Effector memory CD4-positive, alpha-beta T cell (primary cell): ENCODE measurements at places on chromosomes 12 and 14.
A peak's percentile ranks its signal among the peaks of the same experiment; 100 is the strongest.

GRCh38 chr12:112942572-112942971 is 4.3 kb downstream of the OAS3 start:
- DNase-seq: no peak

GRCh38 chr14:24329073-24329663 is 5.7 kb downstream of the ADCY4 start:
- no peak for DNase-seq

- peak; percentile 84 for DNase-seq
These were observed at the start of gene MARCHF9 for GRCh38 chr12:57754411-57755193. MARCHF9 (plus strand) TSS chr12:57755103; CDS start chr12:57755529, 426 bp downstream.

- DNase-seq: no peak
These were observed 114.6 kb upstream of the PLXNC1 start for GRCh38 chr12:94033784-94034183.

DNA sequence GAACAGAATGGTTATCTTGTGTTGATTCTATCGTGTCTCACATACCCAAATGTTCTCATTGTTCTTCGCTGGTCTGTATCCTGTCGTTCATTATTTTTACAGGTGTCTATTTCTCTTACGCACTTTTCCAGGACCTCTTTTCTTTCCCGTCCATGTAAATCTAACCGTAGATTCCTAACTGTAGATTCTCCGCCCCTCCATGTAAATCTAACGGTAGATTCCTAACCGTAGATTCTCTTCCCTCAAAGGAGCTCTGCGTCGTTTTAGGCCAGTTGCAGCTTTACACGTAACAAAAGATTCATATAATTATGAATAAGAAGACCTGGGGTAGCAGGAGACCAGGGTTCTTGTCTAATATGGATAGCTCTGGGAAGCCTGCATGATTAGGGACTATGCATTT is 9.7 kb upstream of the ZNF605 start:
- no peak for DNase-seq

DNA sequence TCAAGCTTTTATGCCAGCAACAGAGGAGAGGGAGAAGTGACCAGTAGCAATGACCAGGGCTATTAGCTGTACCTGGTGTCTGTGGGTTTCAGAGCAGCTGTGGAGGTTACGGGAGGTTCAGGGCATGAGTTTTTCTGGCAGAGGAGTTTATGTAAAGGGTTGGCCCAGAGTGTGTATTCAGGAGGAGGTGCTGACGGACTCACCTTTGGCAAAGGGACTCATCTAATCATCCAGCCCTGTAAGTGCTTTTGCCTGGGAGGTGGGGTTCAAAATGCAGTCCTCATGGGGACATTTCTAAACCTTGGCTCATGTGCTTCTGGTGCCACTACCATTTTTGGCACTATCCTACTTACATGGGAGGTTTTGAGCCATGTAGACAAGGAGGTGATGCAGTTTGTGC is 95.3 kb downstream of the DAD1 start:
- no peak for DNase-seq

- DNase-seq: peak; percentile 47
These were observed 795 bp downstream of the SMAGP start for GRCh38 chr12:51269174-51270066.

DNA sequence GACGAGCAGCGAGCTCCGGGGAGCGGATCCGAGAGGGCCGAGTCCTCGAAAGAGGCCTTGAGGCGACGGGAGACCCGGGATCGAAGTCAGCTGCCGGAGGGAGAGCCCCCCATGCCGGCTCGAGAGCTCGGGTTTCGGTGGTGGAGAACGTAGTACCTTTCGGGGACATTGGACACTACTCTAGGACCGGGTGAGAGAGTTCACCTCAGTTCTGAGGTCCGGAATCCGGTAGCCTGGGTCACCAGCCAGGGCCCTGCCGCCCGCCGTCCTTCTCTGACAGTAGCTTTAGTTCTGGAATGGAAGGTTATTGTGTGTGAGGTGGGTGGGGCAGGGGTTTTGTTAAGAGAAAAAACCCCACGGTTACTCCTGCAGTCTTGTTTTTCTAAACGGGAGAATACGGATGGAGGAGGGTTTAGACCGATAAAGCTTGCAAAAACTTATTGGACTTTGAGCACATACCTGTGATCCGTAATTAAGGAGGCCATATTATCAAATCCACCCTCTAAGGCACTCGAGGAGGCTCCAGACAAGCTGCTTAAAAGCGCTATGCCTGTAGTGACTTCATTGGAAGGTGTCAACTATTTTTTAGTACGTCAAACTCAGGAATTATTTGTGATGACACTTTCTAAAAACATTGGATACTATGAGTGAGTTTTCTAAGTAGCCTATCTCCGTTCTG is 765 bp downstream of the SCYL2 start:
- DNase-seq: no peak

- DNase-seq: no peak
These were observed 29.3 kb upstream of the PWP1 start for GRCh38 chr12:107656302-107656701.

- no peak for DNase-seq
These were observed 45.7 kb upstream of the CLMN start for GRCh38 chr14:95365401-95365800.

GRCh38 chr12:87406926-87407325 is 622.3 kb downstream of the C12orf50 start:
- no peak for DNase-seq

DNA sequence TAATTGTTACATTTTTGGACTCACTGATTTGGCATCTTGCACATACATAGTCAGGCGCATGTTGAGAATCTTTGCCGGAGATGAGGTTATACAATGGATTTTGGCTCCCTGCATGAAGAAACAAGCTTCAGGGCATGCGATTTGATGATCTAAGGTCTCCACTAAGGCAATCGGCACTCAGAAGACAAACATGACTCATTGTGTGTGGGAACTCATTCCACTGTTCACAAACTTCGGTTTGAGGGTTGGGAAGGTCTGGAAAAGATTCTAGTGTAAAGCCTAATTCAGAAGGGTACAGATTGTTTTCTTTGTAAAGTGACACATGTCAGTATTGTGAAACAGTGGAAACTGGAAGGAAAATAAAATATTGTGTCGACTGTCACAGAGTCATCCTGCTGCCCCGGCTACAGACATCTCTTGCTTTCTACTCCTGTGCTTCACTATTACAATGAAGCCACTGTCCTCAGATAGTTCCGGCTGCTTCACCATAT is 192.6 kb upstream of the HMGA2 start:
- no peak for DNase-seq

DNA sequence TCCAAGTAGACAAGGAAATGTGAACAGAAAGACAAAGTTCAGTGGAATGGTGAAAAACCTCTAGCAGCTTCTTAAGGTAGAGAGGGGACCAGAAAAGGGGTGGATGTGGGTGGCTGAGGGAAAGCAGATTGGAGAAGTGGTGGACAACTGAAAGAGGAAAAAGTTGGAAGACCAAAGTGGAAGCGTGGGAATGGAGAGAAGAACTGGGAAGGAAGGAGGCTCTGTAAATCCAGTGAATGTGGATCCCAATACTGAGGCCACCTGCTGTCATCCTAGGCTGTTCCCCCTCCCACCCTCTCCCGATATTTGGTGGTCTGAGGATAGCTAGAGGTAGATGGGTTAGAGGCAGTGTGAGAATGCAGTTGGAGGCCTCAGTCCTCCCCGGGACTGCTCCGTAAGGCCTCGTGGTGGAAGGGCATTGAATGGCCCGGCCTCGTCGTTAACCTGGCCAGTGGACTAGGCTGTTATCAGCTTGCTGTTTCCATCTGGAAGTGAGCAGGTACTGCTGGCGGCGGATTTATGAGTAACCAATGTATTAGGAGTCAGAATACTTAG is 822 bp upstream of the POU6F1 start:
- no peak for DNase-seq

- no peak for DNase-seq
These were observed 7.6 kb downstream of the EGLN3 start for GRCh38 chr14:33943096-33943883.

DNA sequence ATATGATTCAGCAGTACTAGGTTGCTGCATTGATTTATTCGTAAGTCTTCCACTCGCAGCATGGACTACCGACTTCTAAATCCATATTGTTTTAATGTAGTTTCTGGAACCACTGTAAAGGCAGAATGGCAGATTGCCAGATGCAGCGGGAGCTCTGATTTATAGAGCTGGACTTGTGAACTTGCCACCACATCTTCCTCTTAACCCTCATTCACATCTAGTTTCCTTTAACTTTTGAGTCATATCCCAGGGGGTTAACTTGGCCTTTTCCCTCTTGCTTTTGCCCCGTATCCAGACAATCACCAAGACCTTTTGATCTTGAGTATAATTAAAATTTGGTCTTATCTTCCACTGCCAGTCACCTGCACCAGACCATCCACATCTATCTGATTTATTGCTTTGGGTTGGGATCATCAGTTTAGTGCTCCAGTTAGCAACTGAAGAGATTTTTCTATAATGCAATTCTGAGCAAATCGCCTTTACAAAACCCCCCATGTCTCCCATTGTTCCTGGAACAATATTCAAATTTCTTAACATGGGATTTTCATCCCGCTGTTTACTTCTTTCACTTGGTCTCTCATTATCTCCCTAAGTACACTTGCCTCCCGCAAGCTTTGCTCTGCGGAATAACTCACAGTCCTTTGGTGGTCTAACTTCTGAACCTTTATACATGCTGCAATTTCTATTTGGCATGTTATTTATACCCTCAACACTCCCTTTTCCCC is 130.5 kb downstream of the ACSS3 start:
- DNase-seq: no peak

- no peak for DNase-seq
These were observed 190.2 kb downstream of the FSCB start for GRCh38 chr14:44316647-44317440.

DNA sequence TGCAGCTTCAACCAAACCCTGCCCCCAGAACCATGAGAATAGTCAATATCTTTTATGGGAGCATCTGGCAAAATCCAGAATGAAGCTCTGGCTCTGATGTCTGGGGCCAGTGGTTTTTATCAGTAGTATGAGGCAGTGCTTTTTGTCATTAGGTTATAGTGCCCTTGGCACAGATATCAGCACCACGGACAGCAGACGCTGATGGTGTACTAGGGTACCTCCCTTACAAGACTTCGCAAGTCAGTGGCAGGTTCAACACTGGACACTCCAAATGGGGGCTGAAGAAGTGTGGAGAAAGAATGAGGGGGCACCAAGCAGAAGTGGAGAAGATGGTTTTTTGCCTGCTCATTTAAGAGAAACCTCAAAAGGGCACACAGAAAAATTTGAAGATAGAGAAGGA is 68.2 kb upstream of the E2F7 start:
- no peak for DNase-seq

- DNase-seq: no peak
These were observed 769 bp upstream of the VTI1B start for GRCh38 chr14:67675219-67675582.

DNA sequence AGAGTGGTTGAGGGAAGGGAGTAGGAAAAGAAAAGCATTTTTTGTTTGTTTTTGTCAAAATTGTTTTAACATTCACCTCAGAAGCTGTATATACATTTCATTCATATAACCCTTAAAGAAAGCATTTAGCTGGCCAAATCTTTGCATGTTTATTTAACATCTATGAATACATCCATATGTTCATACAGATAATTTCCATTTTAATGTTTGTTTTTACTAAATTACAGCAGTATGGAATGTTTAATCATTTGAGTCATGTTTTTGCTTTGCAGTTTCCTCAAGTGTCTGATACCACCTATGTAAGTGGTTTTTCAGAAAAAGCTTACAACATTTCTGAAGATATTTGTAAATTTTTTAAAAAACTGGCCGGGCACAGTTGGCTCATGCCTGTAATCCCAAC is 84.3 kb upstream of the ATF1 start:
- no peak for DNase-seq

GRCh38 chr12:116210131-116210530 is 67.4 kb downstream of the MED13L start:
- DNase-seq: no peak

DNA sequence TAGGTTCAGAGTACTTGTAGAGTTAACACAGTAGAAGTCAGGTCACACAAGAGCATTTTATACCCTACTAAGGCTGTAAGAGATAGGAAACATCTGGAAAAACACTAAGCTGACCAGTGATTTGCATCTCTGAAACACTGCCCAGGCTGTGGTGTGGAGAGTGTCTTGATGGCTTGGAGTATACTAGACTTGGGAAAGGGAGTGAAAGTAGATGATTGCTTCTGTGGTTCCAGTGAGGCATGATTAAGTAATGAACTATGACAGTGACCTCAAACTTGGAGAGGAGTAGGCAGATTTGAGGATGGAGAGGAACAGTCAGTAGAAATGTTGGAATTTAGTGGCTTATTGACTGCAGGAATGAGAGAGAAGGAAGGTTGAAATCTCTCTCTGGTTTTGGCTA is 201.2 kb downstream of the FLRT2 start:
- DNase-seq: no peak

DNA sequence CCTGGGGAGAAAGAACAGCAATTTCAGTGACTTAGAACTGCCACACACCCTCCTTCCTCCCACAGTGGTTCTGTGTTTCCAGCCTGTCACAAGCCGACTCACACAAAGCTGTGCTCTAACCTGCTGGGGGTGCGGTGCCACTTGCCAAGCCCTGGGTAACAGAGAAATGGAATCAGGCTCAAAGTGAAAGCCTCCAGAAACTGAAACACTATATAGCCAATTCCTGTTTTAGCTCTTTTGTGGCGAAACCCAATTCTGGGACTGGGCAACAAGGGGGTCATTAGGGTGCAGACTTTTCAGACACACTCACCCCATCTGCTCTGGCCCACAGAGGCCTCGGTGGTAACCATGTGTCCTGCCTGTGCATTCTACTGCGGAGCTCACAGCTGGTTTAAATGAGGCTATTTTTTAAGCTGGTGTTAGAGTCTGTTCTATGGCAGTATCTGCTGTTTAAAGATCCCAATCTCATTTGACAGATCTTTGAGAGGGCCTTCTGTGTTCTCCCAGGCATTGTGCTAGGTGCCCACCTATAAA is 15.2 kb upstream of the ACTR6 start:
- DNase-seq: no peak

GRCh38 chr12:43577381-43577780 is 25.4 kb upstream of the ADAMTS20 start:
- no peak for DNase-seq

DNA sequence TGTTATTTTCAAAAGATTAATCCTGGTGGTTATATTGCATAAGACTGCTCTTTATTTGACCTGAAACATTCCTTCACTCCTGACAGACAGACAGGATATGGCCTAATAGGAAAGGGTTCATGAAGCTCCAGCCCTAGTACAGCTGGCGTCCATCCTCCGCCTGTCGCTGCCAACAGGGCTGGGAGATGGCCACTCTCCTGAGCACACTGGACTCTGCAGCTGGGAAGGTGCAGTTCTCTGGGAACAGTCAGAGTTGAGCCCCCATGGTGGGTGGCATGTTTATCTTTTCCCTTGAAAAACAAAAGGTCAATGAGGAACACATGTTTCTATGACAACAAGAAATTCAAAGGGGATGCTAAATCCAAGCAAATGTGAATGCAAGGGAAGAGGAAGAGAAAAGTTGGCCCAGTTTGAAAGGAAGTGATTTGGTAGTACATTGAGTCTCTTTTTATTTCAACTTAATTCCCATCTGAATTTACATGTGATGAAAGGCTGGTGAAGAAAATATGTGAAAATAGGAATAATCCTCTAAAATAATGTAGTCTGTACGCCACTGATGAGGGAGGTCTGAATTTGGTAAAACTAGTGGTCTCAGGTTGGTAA is 89.9 kb upstream of the DCN start:
- DNase-seq: no peak

- DNase-seq: no peak
These were observed 220.2 kb upstream of the SLC16A7 start for GRCh38 chr12:59375633-59376032.

GRCh38 chr14:75752086-75752485 is 91.0 kb downstream of the TTLL5 start:
- DNase-seq: no peak

GRCh38 chr12:60644076-60644475 is 1048.2 kb downstream of the SLC16A7 start:
- DNase-seq: no peak

GRCh38 chr14:100605230-100605629 is 18.0 kb upstream of the BEGAIN start:
- no peak for DNase-seq
